ENCODE measurements at places on chromosomes 13 and 19. TPM values are rescaled to one million over a fixed set of nuclear protein-coding genes. Genes with fewer than 3 reads are reported as not detected.

The CACNA1A gene
- 1.2 TPM for total RNA-seq

The SULT2B1 gene
- not detected for total RNA-seq

The AXL gene
- total RNA-seq: 62.5 TPM

The DCLK1 gene
- total RNA-seq: 11.2 TPM

The ZNF606 gene
- total RNA-seq: 13.2 TPM

The RXFP2 gene
- total RNA-seq: not detected

The CFD gene
- total RNA-seq: 103 TPM

The BRCA2 gene
- total RNA-seq: 0.24 TPM

The NOVA2 gene
- 2.2 TPM for total RNA-seq

The ZIM2 gene
- total RNA-seq: not detected

The BEST2 gene
- total RNA-seq: not detected

The USHBP1 gene
- 14.6 TPM for total RNA-seq

The FPR3 gene
- 2.6 TPM for total RNA-seq
